ENCODE measurements at places on chromosomes 13 and 19.
A peak's percentile ranks its signal among the peaks of the same experiment; 100 is the strongest.

- peak; percentile 3 for DNase-seq
Observed at GRCh38 chr13:113947311-113948033, 26.4 kb downstream of the C13orf46 start.

DNA sequence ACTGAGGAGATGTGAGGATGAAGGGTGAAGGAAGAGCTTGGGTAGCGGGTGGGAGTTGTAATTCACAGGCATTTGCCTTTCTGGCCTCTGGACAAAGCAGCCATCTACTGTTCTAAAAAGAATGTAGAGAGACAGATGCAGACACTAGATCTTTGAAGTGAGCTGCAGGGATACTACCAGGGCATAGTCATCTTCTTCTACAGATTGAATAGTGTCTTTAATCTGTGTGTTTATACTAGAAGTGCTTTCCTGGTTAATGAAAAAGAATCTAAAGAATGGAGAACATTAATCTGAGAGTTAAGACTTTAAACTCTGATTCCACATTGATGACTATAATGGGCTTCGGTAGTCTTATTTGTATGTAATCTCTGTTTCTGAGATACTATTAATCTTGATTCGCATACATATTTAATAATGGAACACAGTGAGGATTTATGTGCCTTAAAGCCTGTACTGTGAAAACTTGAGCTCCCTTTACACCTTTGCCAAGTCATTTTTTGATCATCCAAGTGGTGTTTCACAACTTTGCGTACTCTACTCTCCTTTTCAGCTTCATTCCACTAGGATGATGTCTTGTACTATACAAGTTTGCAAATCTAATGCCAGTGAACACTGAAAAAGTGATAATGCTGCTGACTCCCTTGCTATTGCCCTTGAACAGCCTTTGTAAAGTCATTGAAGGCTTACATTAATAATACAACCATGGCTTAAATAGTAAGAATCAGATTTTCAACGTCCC, 2199.4 kb upstream of the PCDH20 start:
- no peak for DNase-seq

DNA sequence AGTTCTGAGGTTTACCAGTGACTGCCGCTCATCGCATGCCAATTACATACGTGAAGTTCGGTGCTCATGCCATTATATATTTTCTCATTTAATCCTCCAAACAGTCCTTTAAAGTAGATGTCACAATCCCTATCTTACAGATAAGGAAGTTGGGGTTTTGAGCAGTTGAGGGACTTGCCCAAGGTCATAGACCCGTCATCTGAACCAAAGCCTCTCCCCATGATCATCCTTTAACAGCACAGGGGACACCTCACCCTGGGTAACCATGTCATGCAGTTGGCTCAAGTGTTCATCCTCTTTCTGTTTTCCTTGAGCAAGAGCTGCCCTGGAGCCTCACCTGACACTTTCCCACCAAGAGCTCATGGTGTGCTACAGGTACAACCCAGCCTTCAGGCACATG, 69.1 kb downstream of the HSPH1 start:
- DNase-seq = no peak

GRCh38 chr19:6057651-6058517, 52.4 kb downstream of the RFX2 start:
- DNase-seq = no peak

DNA sequence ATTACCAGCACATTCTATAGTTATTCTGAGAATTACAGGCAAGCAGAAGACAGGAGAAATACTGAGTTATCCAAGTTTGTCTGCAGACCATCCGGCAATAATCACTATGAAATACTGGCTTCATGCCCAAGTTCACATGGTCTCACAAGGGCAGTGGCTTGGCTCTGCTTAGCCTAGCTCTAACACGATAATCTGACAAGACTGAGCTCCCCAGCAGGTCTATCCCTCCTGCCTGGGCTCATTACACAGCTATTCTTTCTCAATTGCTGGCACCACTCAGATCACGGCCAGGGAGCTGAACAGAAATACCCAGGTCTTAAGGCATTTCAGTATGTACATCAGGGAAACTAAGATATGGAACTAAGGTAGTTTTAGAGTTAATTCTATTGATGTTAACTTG, 361.6 kb upstream of the PCDH20 start:
- no peak for DNase-seq

DNA sequence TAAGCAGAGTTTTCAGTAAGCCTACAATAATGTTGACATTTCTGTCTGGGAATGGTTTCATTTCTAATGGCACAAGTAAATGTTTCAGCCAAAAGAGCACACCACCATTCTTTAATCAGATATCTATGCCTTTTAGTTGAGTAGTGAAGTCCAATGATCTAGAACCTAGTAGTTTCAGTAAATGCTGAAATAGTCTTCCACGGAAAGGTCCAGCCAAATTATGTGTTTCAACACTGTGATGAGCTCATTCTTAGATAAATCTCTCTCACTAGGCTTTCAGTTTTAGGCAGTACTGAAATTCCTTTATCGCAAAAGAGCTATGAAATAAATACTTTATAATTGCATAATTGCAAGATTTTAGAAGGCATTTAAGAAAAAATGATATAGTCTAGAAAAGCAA, 816.8 kb upstream of the PCDH9 start:
- DNase-seq = no peak

DNA sequence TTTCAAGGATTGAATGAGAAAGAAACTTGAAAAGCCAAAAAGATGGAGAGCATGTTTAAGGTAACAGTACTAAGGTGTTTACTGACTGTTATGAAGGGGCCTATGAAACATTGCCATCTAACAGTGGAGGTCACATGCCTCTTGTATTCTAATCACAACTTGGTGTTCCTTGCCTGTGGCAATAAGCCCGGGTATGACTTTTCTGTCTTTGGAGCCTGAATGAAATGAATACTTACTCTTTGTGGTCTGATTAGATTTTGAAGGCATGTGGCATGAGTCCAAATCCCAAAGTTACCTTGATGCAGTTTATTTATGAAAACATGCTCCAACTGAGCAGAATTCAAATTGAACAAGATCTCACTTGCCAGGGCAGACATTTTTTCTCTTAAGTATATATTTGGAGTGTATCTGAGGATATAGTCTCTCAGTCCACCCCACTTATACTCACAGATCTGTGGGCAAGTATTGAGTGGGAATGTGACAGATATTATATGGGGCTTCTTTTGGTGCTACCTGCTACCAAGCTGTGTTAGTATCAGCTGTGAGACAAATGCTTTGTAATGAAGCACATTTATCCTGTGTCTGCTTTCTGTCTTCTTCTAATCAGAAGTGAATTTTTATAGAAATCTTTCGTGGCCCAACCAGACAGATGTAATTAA, 67.5 kb downstream of the B3GLCT start:
- DNase-seq = no peak
